ENCODE measurements at places on chromosomes 2 and 18.

GRCh38 chr2:236820763-236821344, 251.2 kb downstream of the ACKR3 start:
- no peak for DNase-seq

DNA sequence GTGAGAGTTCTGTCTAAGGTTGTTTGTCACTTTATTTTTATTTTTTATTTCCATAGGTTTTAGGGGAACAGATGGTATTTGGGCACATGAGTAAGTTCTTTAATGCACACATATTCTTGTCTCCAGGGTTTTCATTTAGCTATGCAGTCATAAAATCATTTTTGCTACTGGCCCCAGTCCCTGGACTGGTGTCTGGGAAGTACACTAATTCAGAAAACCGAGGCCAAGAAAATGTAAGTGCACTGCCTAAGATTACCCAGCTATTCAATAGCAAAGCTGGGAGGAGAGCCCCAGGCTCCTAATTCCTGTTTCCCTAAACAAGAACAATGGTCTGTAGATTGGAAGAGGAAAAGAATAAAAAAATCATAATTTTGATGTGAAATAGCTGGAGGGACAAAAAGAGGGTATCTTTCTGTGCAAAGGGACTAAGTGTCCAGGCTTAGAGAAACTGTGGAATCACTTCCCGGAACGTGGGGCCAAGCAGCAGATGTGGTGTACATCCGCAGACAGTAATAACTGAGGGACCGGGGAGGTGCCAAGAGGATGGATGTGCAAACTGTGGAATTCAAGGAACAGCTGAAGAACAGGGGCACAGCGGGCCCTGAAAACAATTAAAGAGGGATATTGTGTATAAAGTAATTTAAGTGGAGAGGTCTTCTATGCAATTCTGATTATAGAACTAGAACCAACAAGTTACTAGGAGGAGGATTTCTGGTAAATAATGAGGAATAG, 236.3 kb downstream of the ACKR3 start:
- no peak for DNase-seq

DNA sequence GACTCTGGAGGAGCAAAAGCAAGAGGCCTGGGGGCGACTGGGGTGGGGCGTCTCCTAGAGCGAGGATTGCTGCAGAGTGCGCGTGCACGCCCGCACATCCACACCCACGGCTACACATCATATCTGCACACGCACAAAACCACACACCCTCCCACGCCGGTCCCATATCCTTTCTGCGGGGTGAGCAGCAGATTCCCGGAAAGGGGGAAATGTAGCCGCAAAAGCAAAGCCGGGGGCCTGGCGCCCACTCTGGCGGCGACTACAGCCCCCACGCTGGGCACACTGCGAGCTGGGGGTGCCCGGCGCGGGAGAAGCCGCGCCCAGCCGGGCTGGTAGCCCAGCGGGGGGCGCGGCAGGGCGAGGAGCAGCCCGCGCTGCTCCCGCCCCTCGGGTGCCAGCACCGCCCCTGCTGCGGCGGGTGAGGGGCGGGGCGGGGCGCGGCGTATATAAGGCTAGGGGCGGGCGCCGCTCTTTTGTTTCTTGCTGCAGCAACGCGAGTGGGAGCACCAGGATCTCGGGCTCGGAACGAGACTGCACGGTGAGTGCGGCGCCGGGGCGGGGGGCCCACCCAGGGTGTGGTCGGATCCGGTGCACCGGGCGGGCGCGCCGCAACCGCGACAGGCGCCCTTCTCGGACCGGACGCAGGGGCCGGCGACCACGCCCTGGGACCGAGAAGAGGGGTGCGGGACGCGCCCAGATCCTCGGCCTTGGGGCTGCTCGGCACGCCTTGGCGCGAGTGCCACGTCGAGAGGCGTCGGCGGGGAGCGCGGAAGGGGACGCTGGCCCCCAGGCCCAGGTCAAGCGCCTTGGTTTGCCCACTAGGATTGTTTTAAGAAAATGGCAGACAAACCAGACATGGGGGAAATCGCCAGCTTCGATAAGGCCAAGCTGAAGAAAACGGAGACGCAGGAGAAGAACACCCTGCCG, at the start of gene TMSB10:
TSS of gene TMSB10 (plus strand) at position 476 of the 927 bp plus-strand sequence.
- peak; percentile 84 for DNase-seq

- no peak for DNase-seq
Observed at GRCh38 chr2:72144632-72145288, 2.9 kb downstream of the CYP26B1 start.

DNA sequence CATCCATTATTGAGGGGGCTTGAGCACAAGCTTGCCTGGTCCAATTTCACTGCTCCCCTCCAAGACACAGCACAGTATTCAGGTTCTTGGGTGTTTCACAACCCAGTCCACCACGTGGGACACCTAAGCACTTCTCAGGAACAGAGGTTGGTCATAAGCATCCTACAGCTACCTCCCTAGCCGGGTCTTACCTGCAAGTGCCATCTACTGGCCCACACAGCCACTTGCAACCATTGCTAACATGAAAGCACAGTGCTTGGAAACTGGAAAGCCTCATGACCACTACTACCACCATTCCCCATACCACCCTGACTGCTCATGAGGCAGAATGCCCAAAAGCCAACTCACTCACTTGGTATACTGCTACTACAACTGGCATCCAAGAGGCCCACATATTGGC, 105.7 kb upstream of the RPRM start:
- no peak for DNase-seq

GRCh38 chr2:11100130-11100529, 55.1 kb upstream of the SLC66A3 start:
- no peak for DNase-seq

GRCh38 chr2:13413989-13414388, 697.3 kb downstream of the TRIB2 start:
- DNase-seq, result no peak

GRCh38 chr2:10478916-10479315, 30.8 kb upstream of the ODC1 start:
- no peak for DNase-seq

DNA sequence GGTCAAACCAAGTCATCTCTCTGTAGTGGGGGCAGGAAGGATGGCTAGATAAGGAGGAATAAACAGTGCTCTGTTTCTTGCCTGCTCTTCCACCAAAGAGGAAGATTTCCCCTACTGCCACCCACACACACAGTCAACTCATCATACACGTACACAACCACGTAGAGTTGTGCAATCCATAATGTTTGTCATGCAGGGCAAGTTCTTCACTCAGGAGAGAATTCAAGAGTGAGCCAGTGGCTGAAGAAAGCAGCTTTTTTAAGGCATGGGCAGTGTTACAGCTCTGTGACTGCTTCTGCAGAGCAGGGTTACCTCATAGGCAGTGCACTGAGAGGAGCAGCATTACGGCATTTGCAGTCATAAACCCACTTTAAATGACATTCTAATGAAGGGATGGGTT, 283.0 kb downstream of the RND3 start:
- DNase-seq, result no peak

DNA sequence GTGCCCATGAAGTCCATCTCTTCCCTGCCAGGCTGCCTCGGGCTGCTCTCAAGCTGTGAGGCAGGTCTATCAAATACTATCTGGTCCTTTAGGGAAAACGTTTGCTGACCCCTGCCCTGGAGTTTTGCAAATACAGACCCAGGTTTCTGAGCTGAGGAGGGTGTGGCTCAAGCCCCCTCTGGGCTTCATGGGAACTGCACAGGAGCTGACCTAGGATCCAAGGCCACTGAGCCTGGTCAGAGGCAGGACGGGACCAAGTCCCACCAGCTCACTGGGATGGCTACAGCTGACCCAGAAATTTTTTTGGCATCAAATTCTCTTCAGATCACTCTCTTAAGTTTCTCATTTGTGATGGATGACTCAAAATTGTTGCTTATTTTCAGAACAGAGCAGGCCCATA, 14.1 kb downstream of the ZNF516 start:
- DNase-seq, result no peak

DNA sequence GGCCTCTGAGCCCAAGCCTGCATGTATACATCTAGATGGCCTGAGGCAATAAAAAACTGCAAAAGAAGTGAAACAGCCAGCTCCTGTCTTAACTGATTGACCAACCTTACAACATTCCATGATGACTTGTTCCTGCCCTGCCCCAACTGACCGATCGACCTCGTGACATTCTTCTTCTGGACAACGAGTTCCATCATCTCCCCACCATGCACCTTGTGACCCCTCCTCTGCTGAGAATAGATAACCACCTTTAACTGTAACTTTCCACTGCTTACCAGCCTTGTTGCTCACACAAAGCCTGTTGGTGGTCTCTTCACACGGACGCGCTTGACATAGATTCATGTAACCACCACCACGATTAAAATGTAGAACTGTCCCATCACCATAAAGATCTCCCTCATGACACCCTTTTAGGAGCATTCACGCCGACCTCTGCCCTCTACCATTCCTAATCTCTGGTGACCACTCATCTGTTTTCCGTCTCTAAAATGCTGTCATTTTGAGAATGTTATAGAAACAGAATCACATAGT, 120.1 kb upstream of the REV1 start:
- DNase-seq, result no peak

GRCh38 chr2:127097841-127098651, 8.9 kb downstream of the BIN1 start:
- DNase-seq, result no peak

DNA sequence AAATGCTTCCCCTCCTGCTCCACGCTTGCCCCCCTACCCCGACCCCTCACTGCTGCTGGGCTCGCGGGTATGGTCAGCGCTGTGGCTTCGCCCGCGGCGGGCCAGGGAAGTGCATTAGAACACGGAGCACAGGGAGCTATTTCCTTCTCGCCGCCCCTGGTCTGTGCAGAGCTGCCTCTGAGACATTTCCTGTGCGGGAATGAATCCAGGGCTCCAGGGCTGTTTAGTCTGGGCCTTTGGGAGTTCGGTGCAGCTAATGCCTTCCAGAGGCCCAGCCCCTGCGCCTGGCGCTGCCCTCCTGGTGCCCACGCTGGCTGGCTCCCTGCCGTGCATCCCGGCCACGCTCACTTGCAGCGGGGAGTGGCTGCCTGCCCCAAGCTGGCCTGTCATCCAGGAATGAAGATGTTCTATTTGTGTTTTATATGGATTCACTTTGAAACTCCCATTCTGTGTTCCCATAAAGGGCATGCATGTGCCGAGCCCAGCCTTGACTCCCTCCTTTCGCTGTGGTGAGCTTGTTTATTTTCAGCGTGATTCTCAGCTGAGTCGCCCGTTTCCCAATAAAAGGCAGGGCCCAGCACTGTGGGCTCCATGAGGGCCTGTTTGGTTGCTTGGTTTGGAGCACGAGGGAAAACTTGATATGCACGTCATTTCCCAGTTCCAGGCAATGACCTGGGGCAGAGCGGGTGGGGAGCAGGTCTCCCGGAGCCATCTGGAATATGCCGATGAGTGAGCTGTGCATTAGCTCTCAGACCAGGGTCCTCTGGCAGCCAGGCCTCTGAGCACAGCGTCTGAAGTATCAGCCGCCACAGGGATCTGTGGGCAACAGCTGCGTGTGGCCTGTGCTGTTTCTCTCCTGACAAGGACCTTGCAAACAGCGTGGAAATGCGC, 42.7 kb downstream of the SH3RF3 start:
- DNase-seq, result peak; percentile 40

DNA sequence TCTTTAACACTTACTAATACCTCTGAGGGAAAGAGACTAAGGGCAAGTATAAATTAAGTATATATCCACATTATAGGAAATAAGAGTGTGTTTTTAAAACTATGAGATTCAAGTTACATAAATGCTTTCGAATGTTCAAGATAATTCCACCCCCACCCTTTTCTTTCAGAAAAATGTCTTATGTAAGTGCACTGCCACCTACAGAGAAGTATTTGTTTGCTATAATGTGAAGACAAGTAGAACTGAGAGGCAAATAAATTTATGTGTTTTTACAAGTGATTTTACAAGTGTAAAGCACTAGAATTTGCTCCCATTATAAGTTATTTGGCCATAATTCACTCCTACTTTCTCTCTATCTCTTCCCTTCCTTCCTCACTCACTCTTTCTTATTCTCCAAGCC, 99.9 kb upstream of the CRACDL start:
- DNase-seq, result no peak

DNA sequence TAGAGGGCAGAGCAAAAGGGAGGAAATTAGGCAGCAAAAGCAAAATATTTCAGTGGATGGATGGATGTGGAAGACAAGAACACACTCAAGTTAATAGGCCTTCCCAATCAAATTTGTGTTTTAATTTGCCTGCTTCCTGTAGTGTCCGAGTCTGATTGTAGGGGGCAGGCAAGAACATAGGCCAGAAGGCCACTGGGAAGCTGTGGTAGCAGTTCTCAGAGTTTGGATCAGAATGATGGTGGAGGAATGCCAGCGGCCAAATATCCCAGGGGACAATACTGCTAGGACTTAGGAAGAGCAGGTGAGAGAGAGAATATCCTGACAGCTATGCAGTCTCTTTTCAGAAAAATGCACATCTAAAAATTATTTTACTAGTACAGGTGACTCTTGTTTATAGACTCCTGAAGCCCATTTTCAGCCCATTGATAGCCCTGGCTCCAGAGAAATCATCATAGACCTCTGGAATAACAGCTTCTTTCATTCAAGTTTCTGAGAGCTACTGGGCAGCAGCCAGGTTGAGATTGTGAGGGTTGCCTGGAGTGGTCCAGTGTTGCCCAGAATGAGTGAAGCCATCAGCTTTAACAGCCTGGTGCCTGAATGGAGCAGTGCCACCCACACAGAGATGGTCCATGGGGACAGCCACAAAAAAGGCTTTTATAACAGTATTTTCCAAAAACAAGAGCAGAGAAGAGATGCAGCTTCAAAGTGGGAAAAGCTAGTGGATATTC, 19.1 kb upstream of the SERPINE2 start:
- no peak for DNase-seq

- peak; percentile 29 for DNase-seq
Observed at GRCh38 chr2:85134255-85134895, 1.2 kb downstream of the TCF7L1 start.

GRCh38 chr18:26228562-26229260, 2.5 kb downstream of the TAF4B start:
- DNase-seq, result no peak

DNA sequence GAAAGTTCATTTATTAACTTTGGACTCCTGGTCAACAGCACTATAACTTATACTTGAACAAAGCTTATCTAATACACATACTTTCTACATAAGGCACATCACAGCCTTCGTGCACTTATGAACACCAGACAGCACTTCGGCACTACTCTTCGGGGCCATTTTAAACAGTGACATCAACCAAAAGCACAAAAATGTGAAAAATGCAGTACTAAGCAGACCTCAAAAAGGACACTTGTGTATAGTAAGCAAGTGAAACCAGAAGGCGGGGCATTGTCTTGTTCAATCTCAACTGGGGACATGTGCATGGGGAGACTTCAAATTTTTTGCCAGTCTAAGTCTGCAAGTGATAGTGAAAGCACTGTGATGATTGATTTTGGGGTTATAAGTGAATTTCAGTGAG, 163.0 kb downstream of the NCKAP5 start:
- no peak for DNase-seq

DNA sequence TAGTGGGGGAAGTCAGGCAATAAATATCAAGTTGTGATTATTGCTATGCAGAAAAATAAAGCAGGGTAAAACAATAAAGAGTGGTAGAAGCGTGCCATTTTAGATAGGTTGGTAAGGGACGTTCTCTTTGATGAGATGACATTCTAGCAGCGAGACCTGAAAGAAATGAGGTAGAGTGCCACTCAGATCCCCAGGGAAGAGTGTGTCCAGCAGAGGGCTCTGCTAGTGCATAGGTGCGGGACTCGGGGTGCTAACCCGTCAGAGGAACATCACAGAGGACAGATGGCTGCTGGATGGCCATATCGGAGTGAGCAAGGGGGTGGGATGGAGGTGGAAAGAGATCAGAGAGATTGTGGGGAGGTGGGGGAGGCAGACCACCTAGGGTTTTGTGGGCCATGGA, 16.3 kb upstream of the GTF2A1L start:
- no peak for DNase-seq

Data from adrenal gland (tissue), 19 donors.